ENCODE measurements at places on chromosomes 7 and 10.

GRCh38 chr7:22548313-22548712 lies 48.3 kb upstream of the STEAP1B start:
- no peak for DNase-seq

- no peak for DNase-seq
Measured at GRCh38 chr7:7489546-7489945, 46.1 kb downstream of the COL28A1 start.

GRCh38 chr10:78416031-78417011 lies 382.7 kb downstream of the RPS24 start:
- DNase-seq: no peak

GRCh38 chr7:22942191-22942590 lies 71.7 kb downstream of the HYCC1 start:
- no peak for DNase-seq

DNA sequence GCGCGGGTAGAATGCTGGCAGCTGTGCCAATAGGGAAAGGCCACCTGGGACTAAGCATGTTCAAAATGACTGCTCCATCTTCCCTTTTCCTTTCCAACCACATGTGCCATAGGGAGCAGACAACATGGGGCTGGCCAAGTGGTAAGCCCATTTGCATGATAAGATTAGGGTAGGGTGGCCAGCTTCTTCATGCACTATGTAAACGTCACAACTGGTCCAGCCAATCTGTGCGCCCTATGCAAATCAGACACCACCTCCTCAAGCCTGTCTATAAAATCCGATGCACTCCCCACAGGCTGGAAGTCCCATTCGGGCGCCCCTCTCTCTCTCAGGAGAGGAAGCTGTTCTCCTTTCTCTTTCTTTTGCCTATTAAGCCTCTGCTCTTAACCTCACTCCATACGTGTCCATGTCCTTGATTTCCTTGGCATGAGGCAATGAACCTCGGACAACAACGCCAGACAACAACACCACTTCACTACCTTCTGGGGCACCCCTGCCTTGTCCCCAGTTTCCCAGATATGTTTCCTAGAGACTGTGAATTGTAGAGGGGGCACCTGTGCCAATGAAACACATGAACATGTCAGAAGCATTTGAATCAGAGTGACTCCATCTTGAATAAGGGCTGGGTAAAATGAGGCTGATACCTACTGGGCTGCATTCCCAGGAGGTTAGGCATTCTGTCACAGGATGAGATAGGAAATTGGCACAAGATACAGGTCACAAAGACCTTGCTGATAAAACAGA lies 19.1 kb upstream of the EXOC6 start:
- DNase-seq: no peak

DNA sequence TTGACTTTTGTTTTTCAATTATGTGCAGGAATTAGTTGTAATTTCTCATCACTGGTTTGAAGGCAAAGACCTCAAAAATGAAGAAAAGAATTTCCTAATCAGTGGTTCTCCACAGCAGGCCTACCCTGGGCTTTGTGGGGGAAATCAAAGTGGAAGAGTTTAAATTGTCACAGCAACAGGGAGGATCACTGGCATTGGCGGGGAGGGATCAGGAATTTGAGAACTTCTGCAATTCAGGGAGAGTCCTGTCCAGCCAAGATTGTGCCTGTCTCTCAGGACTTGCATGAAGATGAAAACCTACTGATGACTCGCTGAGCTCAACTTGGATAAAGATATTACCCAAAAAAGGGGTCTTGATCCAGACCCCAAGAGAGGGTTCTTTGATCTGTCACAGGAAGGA lies 70.1 kb downstream of the HACD1 start:
- no peak for DNase-seq

DNA sequence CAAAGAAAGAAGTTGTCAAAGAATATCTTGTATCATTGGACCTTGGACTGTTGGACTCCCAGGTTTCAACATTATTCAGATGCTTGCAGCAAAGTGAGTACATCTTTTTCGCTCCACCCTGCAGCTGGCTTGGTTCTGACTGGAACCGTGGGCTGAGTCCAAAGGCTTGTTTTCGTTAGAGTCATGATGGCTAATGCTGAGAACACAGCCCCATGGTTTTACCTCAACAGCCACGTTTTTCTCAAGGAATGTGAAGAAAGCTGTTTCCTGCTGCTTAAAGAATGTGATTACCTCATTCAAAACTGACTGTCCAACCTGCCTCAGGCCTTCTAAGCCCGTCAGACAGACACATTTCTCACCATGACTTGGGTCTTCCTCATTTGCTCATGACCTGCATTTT lies 69.5 kb downstream of the STEAP1B start:
- no peak for DNase-seq

- no peak for DNase-seq
Measured at GRCh38 chr10:54585572-54585971, 215.5 kb downstream of the PCDH15 start.

GRCh38 chr7:93265220-93265619 lies 33.1 kb downstream of the VPS50 start:
- DNase-seq: no peak

DNA sequence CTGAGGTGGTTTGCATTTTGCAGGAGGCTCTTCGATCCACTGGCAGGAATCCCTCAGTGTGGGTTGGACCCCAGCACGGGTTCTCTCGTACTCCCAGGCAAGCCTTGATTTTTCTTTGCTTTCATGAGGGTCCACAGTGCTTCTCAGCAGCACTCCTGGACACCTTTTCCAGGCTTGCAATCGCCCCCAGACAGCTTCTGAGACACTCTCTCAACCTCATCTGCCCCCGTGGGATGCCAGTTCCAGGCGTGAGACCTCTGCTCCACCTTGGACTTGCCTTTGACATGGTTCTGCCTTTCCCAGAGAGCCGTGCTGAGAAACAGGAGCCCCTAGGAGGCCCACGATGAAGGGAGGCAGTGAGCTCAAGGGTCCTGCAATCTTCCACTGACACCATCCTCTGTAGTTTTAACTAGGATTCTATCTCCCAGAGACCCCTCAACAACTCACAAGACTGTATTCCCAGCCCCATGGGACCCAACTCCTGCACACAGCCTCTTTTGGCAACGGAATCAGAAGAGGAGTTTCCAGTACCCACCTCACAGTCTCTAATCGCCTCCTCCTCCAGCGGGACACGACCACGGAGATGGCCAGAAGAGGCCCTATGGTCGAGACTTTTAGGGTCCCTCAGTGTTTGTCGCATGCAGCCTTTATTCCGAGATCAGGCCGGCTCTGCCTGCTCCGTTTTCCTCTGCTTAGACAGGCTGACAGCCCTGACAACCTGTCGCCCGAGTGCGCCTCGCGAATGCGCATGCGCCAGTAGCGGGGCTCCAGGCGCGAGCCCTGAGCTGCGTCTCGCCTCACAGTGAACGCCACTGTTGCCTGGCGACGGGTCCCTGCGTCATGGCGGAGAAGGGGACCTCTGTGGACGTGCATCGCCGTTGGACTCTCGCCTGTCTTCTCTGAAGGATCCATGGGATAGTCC lies 26.0 kb upstream of the ZNF273 start:
- no peak for DNase-seq

DNA sequence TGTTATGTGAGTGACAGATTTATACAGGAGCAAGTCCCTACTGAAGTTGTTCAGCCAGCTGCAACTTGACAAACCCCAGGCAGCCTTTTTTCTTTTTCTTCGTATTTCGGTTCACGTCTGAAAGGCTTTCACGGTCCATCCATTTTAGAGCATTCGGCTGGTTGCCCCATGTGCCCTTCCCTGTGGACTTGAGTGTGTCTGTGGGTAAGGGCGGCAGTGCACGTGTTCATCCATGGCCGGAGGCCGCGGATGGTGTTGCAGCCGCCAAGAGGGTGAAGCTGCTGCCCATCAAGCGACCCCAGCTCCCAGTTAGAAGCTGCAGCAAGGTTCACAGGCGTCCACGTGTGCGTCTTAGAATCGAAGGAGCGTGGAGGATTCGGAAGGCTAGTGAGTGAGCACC lies 35.9 kb downstream of the PPP2R2D start:
- DNase-seq: no peak

- no peak for DNase-seq
Measured at GRCh38 chr7:121924269-121925186, 51.6 kb downstream of the PTPRZ1 start.

- DNase-seq: no peak
Measured at GRCh38 chr7:3277604-3278572, 23.2 kb upstream of the SDK1 start.

DNA sequence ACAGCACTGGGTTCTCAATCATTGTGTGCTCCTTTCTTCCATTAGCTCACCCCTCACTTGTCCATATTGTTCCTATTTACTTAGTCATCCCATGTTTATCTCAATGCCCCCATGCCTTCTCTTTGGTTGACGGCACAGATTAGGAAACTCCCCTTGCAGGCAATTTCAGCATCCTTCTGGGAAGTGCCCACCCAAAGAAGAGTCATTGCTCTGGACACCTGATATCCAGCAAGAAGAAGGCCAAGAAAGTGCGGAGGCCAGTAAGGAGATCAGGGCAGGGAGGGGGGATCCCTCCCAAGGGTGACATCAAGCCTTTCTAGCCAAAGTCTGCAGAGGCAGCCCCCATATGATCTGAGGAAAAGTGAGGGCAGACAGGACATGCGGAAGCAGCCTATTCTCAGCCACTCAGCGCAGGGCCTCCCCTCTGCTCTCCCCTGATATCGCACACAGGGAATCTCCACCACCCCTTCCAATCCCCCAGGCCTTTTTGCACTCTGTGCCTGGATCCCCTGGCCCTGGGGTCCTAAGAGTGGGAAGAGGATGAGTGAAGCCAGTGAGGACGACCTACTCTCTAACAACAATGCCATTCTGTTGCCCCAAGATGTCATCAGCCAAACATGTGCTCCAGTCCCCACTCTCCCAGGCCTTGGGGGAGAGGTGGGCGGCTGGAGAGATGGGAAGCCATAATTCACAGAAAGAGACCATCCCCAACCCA lies 1.8 kb downstream of the TRPV6 start:
- DNase-seq: no peak

DNA sequence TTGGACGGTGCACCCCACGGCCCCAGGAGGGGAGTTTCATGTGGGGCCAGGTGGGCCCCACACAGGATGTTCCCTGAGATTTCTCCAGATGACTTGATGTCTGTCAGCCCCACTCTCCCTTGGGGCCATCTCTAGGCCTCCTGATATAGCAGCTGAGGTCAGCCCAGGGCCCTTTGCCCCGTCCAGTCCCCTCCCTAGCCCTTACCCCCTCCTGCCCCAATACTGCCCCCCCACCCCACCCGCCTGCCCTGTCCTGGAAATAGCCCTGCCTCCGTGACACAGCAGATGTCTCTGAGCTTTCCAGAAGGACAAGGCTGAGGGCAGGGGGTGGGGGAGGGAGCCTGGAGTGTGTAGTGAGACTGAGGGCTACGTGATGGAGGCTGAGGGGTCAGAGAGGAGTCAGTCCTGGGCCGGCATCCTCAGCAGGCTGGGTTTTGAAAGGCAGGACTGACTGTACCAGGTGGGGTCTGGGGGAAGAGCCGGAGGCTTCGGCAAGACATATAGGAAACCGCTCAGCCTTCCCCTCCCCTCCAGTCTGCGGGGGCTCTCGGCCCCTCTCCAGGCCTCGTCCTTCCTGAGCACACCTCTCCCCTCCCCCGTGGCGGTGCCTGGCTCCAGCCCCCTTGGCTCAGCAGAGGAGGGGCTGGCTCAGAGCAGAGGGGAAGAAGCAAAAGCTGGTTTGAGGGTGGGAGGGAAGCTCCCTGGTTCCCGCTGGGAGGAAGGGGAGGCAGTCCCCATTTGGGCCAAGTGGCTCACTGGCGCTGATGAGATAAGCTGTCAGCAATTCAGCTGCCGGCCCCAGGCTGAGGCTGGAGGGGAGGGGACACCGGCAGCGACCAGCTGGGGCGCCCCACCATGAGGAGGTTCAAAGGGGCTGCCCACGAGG lies 2.0 kb downstream of the FLNC start:
- no peak for DNase-seq

DNA sequence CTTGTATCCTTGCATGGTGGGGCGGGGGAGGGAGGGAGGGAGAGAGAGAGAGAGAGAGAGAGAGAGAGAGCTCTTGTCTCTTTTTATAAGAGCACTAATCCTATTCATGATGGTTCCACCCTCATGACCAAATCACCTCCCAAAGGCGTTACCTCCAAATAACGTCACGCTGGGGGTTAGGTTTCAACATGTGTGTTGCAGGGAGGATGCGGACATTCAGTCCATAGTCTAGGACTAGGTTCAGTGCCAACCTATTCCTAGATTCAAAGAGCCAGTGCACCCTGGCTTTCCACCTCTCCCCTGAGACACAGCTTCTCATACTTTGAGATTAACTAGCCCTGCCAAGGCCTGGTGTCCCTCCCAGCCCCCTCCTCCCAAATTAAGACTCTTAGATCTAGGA lies 123.0 kb downstream of the GRK5 start:
- DNase-seq: no peak

DNA sequence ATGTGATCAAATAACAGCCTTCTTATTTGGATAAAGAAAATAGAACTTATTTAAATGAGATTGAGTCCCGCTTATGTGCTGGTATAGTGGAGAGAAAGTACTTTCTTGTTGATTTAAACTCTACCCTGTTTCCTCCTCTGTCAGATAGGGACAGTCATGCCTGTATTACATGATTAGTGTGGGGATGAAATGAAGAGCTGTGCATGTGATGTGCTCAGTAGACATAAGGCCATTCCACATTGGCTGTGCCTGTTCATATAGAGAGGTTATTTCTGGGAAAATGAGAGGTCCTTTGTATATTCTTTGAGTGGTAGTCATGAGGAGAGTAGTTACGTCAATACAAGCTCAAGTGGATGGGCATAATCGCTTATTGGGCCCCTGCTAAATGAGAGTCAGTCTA lies 5.7 kb downstream of the MTURN start:
- no peak for DNase-seq

GRCh38 chr10:115604627-115605026 lies 511.5 kb downstream of the ATRNL1 start:
- DNase-seq: no peak

GRCh38 chr7:7969306-7970236 lies 975 bp downstream of the GLCCI1 start:
- DNase-seq: no peak

DNA sequence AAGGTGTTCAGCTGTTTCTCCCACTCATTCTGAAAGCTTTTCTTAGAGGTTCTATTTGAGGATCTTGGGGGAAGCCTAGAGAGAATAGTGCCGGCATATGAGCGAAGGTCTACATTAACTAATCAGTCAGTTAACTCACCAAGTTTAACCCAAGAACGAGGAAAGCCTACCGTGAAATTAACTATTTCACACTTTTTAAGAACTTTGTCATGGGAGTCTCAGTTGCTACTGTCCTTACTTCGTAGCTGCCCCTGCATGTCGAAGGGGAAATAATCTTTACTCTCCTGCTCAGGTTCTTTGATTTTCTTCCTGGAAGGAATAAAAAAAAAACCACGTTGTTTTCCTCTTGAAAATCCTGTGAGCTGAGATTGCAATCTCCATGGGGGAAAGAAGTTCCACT lies 115.1 kb downstream of the FRMD4A start:
- no peak for DNase-seq

DNA sequence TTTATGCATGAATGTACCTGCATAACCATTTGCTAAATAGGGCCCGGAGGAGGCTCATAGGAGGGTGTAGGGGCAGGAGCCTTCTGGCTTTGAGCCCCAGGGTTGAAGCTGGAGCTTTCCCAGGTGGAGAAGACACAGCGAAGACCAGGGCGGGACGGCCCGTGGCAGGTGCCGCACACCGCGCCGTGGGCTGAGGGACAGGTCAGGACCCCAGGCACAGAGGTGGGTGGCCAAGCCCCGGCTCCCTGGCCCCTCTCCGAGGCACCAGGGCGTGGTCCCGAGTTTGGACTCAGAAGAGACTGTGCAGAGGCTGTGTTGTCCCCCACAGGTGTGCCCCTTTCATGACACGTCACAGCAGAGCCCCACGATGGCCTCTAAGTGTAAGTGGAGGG lies 56.5 kb downstream of the PWWP2B start:
- no peak for DNase-seq

All from brain pericyte (primary cell).